CD4-positive, alpha-beta T cell treated with Interleukin-12 subunit alpha and Interleukin-12 subunit beta, for 1 hour (primary cell): ENCODE measurements at places on chromosomes 7 and 10.
A peak's percentile ranks its signal among the peaks of the same experiment; 100 is the strongest.

DNA sequence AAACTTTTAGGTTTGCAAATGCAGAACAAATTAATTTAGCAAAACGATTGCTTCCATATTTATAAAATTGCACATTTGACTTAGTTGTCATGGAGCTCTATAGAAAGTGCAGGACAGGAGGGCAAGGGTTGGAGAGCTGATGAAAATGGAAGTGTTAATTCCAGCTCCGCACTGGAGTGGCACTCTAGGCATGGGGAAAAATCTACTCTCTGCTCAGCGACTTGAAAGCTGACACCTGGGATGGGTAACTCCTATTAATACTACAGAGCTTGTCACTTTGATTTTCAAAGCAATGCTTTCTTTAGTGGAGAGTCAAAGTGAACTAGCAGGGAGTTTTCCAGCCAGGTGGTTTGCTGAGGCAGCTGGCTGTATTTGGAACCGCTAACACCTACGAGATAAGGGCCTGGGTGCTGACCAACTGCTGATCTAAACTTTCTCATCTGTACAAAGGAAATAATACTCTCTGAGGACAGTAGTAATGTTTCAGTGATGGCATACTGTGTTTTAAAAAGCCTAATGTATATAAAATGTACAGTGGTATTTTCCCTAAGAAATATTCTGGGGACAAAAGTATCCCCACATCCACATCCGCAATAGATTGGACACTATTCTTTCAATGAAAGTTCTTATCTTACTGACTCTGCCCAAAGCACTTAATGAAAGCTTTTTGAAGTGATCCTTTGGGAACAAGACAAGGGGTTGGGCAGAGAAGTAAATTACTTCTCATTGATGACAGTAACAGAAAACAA is 444.3 kb downstream of the GPAM start:
- no peak for DNase-seq

GRCh38 chr10:113463777-113464176 is 89.1 kb upstream of the HABP2 start:
- no peak for DNase-seq

DNA sequence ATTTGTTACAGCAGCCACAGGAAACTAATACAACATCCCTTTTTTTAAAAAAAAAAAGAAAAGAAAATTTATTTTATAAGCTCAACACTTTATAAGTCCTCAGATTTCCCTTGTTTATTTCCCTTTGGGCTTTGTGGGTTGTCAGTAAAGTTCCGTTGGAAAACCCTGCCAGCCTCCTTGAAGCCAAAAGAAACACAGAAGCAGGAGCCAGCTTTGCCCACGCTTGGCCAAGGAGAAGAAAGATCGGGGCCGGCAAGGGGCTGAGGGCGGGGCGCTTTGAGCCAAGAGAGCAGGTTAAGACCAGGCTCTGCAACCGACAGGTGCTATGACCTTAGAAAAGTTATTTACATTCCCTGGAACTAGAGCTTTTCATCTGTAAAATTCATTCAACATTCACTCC is 72.7 kb downstream of the RGS10 start:
- no peak for DNase-seq

DNA sequence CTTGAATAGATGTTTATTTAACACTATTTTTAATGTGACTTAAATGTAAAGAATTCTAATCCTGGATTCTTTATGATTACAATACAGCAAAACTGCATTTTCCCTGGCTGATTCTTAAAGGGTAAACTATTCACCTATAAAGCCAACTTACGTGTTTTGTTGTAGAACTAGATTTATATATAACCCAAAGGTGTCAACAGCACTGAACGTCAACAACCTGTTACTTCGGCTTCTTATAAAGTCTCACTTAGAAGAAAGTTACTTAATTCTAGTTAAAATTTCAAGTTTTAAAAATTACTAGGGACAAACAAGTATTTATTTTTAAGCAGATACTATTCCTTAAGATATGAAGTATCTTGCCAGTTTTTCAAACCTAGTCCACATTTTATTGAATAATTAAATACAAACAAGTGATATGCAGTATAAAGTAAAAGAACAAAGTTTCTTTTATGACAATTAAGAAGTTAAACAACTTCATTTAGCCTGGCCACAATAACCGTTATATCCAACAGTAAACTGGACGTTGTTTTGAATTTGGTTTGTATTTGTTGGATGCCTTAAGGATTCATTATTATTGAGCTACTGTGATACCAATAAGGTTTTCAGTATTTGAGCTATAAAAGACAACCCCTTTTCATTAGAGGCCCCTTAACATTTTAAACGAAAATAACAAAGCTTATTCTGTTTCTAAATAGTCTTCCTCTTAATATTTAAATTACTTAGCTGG is 83.1 kb downstream of the SNX10 start:
- DNase-seq, result no peak

- DNase-seq, result no peak
Measured at GRCh38 chr7:47730142-47730541, 148.2 kb upstream of the TNS3 start.

- peak; percentile 24 for DNase-seq
Measured at GRCh38 chr7:149872419-149873073, 1.2 kb upstream of the ATP6V0E2 start.

DNA sequence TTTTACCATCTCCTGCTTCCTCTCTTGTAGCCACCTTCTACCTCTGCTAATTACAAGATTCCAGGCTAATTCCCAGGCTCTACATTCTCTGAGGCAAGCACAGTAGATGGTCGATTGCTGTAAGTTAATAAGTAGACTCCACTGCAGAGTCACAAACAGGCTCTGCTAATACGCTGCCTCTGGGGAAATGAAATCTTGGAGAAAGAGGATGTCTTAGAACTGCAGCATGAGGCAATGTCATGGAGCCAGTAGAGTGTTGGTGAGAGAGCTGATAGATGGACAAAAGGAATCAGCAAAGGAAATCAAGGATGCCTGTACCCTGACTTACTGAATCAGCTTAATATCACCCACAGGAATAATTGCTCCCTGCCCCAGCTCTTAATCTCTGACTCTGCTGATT is 1260.3 kb downstream of the XPNPEP1 start:
- DNase-seq, result no peak

- no peak for DNase-seq
Measured at GRCh38 chr10:16909961-16910792, 93.0 kb upstream of the RSU1 start.

- DNase-seq, result peak; percentile 44
Measured at GRCh38 chr10:132329565-132330485, 2.2 kb upstream of the LRRC27 start.

GRCh38 chr10:53664282-53665019 is 891.9 kb upstream of the MBL2 start:
- no peak for DNase-seq

DNA sequence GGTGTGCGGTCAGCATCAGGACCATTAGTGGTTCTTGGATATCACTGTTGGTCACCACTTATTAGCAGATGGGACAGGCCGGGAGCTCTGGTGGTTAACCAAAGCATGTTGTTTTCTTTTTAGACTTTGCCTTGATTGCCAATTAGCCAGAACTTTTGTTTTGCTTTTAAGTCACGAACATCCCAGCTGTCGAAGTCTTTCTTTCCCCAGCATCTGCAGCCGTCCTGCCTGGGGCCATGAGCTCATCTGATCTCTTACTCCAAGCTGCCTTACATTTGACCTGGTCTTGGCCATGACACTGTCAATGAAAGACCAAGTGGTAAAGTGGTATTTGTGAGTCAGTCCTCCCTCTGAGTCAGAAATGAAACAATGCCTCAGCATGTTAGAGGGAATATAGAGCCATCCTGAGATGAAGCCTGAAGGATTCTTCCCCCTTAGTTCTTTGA is 53.9 kb upstream of the CREB5 start:
- no peak for DNase-seq

DNA sequence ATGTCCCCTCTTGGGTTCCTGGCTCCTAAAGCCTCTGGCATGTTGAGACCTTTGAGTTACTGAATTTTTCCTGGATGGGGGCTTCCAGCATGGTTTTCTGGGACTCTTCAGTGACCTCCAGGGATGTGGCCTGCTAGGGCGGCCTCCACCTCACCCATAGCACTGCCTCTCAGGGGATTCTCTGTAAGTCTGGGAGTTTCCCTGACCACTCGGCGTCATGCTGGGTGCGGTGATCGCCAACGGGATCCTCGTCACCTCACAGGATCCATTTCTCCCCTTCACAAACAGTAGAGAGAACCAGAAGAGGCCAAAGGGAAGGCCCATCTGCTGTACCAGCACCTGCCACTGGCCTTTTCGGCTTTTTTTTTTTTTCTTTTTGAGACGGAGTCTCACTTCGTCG is 84.3 kb downstream of the NPTX2 start:
- DNase-seq, result no peak

- DNase-seq, result no peak
Measured at GRCh38 chr7:104955276-104955675, 58.7 kb upstream of the KMT2E start.

DNA sequence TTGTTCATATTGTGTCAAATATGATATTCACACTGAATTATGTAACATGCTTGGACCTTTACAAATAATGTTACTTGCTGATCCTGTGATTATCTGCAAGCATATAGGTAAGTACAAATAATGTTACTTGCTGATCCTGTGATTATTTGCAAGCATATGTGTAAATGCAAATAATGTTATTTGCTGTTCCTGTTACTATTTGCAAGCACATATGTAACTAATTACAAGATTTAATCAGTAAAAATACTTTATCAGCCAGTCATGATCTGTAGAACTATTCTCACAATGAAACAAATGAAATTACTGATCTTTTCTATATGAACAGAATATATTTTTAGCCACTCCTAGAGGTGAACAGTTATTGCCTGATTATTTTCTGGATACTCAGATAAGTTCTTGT is 44.7 kb upstream of the NPY start:
- DNase-seq, result no peak

DNA sequence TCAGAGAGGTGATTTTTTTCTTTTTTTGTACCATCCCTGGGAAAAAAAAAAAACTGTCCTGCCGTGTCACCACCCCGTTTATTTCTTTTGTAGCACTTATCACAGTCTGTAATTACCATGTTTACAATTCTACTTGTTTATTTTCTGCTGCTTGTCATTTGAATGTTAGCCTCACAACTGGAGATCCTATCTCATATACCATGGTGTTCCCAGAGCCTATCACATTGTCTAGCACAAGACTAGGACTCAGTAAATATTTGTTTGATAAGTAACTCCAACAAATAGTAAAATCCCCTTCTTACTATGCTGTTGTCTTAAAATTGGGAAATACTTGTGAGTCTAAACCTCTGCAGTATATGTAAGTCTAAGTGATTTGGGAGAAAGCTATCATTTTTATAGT is 36.0 kb downstream of the MKLN1 start:
- DNase-seq, result no peak

GRCh38 chr10:84668186-84668763 is 339.9 kb downstream of the CCSER2 start:
- no peak for DNase-seq

DNA sequence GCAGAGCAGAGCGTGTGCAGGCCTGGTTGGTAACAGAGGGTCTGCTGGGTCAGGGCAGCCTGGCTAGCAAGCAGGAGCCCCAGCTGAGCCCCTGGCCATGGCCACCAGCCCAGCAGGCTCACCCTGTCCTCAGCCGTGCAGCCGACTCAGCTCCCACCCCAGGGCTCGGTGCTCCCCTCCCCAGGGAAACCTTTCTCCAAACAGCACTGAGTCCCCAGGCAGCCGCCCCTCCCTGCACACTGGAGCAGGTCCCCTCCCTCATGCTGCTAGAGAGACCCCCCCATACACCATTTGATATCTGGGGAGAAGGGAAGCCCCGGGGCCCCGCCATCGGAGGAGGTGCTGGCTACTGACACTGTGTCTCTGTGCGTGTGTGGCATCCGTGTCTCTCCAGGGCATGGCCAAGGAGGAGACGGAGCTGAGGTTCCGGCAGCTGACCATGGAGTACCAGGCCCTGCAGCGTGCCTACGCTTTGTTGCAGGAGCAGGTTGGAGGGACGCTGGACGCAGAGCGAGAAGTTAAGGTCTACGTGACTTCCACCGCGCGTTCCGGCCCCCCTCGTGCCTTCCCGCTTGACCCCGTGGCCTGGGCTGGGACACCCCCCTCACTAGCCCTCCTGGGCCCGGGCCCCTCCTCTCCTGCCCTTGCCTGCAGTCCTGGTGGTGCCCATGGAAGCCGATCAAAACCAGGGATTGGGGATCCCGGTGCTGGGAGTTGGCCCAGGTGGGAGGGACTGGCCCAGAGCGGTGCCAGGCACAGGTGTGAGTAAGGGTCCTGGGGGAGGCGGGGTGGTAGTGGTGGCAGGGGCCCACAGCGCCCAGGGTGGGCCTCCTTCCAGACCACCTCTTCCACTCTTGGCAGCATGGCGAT is 45.0 kb upstream of the DPYSL4 start:
- no peak for DNase-seq

GRCh38 chr7:134954197-134955082 is 31.9 kb upstream of the AGBL3 start:
- peak; percentile 45 for DNase-seq

DNA sequence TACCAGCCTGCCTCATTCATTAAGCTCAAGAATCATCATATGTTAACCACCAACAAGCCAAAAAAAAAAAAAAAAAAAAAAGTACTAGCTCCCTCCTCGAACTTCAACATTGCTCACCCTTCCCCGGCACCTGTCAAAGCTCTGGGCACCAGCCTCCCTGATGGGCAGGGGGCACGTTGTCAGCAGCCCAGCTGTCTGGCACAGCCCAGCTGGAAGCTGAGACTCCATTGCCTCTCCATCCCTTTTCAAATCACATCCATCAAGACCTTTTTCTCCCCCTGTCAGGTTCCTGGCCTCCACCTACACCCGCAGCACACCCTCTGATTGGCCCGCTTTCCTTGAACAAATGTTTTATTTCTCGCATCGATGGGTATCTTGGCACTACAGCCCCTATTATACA is 913.3 kb upstream of the AUTS2 start:
- no peak for DNase-seq

- no peak for DNase-seq
Measured at GRCh38 chr10:23432166-23432565, 6.7 kb upstream of the OTUD1 start.

GRCh38 chr10:57664815-57665214 is 602.9 kb downstream of the IPMK start:
- DNase-seq, result no peak

- no peak for DNase-seq
Measured at GRCh38 chr10:47309408-47310089, 9.6 kb downstream of the GDF10 start.

GRCh38 chr7:33639552-33640197 is 265.7 kb upstream of the BMPER start:
- DNase-seq, result no peak

- DNase-seq, result peak; percentile 40
Measured at GRCh38 chr10:70925377-70926225, 37.2 kb upstream of the PCBD1 start.

DNA sequence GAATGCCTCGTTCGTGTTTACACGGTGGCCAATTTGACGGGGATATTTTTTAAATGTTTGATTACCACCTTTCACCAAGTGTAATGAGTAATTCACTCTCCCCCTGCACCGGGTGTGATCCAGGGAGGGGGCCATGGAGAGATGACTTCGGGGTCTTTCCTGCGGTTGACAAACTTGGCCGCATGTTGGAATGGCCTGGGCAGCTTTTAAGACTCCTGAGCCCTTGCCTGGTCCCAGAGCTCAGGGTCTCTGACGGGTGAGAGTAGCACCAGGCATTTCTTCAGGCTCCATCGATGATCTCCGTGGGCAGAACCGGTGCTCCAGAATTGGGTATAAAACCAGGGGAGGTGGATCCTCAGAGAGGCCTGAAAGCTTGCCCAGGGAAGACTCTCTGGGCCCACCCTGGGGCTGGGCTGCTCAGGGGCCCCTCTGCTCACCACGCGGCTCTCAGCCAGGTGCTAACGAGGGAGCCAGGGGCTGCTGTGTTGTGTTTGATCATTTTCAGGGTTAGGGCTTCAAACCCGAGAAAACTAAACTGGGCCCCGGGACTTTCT is 882 bp downstream of the ZNF282 start:
- peak; percentile 4 for DNase-seq

GRCh38 chr10:131847241-131847783 is 53.5 kb upstream of the PPP2R2D start:
- no peak for DNase-seq
